ENCODE measurements at places on chromosomes 7 and 10. TPM values are rescaled to one million over a fixed set of nuclear protein-coding genes. Genes with fewer than 3 reads are reported as not detected.

- DNase-seq = peak; percentile 48
- peaks cover 8% of the 10 kb centered on the region for H3K36me3 ChIP-seq
- H3K27ac ChIP-seq = no peak overlapping the region
- H3K4me1 ChIP-seq = peaks cover 28% of the 10 kb centered on the region
- H3K27me3 ChIP-seq = no peaks in the 10 kb centered on the region
Measured at GRCh38 chr10:102335184-102335583, 60.3 kb upstream of the NFKB2 start.

GRCh38 chr7:7099584-7100014, 82.7 kb upstream of the C1GALT1 start:
- no peak overlapping the region for H3K4me3 ChIP-seq
- peaks cover 26% of the 10 kb centered on the region for H3K4me1 ChIP-seq
- DNase-seq = peak; percentile 59
- H3K27ac ChIP-seq = no peak overlapping the region

- DNase-seq = no peak
- H3K27ac ChIP-seq = no peak overlapping the region
- H3K36me3 ChIP-seq = no peaks in the 10 kb centered on the region
- H3K4me3 ChIP-seq = no peak overlapping the region
- H3K4me1 ChIP-seq = no peaks in the 10 kb centered on the region
Measured at GRCh38 chr10:55641601-55642000, 719.5 kb downstream of the ZWINT start.

DNA sequence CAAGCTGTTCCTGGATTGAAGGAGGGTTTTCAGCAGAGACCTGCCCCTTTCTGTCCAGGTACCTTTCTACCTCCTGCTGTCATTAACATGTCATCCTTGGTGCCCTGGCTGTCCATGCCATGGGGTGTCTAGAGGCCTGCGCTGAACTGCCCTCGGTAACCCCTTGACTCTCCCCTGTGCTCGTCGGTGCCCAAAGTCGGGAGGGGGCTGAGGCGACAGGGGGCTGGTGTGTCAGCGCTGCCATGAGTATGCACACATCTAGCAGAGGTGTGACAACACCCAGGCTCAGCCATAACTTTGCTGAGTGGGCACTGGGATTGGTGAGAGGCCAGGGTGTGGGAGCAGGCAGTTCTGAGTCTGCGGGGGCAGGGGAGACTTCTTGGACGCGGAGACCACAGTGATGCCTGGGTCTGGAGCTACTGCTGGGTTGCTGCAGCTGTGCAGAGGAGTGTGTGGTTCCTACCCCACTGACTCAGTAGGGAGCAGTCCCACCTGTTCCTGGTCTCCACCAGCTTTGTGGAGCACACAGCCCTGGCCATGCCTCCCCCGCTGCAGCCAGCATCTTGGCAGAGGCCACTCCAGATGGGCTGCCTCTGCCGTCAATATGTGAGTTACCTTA, 376.2 kb upstream of the SEMA3C start:
- no peak for DNase-seq
- H3K27me3 ChIP-seq = no peaks in the 10 kb centered on the region
- H3K4me3 ChIP-seq = no peak overlapping the region
- no peak overlapping the region for H3K27ac ChIP-seq
- H3K4me1 ChIP-seq = no peaks in the 10 kb centered on the region

DNA sequence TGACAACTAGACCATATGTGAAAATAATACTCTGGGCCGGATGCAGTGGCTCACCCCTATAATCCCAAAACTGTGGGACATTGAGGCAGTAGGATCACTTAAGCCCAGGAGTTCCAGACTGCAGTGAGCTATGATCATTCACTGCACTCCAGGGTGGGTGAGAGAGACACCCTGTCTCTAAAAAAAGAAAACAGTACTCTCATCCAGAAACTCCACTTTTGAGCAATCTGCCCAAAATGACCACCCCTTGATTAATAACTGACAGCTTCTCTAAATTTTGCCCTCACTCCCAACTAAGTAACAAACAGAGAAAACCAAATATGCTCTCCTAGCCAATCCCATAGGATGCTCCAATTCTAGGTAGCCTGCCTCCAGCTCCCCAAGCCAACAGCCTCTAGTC, 62.5 kb upstream of the AKR1E2 start:
- no peaks in the 10 kb centered on the region for H3K27me3 ChIP-seq
- DNase-seq = no peak
- no peak overlapping the region for H3K27ac ChIP-seq

DNA sequence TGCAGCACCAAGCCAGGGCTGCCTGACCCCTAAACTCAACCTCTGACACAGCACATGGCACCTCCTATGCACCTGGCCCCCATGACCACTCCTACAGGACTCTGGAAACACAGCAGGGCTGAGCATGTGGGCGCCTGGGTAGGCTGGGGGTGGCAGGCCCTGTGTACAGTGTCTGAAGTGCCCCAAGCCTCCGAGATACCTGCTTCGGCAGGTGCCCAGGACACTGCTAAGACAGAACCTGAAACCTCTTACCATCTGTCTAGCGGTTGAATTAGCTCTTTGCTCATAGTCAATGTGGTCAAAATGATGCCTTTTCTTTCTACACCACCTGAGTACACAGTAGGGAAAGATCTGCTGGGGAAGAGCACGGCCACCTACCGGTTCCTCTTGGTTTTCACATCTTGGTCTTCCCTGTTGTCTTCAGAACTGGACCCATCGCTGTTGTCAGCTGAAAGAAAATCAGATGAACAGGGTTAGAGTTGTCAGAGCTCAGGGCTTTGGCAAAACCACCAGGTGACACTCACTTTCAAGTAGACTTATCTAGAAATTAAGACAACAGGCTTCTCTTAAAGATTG, 177.4 kb downstream of the TCERG1L start:
- no peak overlapping the region for H3K4me3 ChIP-seq
- H3K27ac ChIP-seq = no peak overlapping the region
- peaks cover 10% of the 10 kb centered on the region for H3K4me1 ChIP-seq
- H3K27me3 ChIP-seq = peaks cover 6% of the 10 kb centered on the region
- DNase-seq = no peak
- no peaks in the 10 kb centered on the region for H3K36me3 ChIP-seq

DNA sequence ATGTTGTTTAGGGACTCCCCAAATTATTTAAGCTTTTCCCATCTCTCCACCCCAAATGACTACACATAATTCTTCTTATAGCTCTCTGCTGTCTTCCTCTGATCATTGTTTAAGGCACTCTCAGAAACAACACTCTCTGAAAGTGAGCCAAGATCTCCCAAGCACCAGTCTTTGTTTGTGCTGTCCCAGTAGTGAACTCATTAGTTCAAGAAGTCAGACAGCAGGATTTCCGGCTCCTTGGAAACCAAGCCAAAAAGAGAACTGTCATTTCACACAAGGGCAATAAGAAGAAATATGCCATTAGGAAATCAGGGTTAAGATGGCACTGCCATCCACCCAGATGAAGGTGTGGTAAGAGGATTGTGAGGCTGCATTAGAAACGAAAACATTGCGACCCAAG, 83.1 kb downstream of the FZD1 start:
- no peak overlapping the region for H3K4me3 ChIP-seq
- peaks cover 49% of the 10 kb centered on the region for H3K4me1 ChIP-seq
- no peaks in the 10 kb centered on the region for H3K27me3 ChIP-seq
- no peak overlapping the region for H3K27ac ChIP-seq

DNA sequence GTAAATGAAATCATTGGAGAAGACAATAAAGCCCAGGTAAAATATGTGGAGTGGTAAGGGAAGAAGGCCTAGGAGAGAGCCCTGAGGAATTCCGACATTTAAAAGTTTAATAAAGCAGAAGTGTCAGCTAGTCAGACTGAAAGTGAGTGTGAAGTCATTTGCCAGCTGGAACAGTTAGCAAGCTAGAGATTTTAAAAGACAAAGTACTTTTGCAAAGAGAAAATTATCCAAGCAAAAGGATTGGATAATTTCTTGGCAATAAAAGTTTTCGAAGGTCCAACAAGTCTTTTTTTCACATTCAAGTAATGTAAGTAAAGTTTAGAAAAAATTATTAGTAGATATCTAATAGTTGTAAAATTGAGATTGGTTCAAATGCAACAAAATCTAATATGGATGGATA, 27.1 kb upstream of the SEMA3C start:
- no peaks in the 10 kb centered on the region for H3K27me3 ChIP-seq
- H3K4me3 ChIP-seq = no peak overlapping the region
- no peaks in the 10 kb centered on the region for H3K36me3 ChIP-seq
- DNase-seq = no peak

- no peak for DNase-seq
- H3K27me3 ChIP-seq = peaks cover 28% of the 10 kb centered on the region
- no peaks in the 10 kb centered on the region for H3K4me1 ChIP-seq
- H3K36me3 ChIP-seq = no peaks in the 10 kb centered on the region
- H3K27ac ChIP-seq = no peak overlapping the region
- H3K4me3 ChIP-seq = no peak overlapping the region
Measured at GRCh38 chr10:132881186-132881920, 61.0 kb downstream of the CFAP46 start.

GRCh38 chr10:17033529-17034260, 95.9 kb downstream of the CUBN start:
- DNase-seq = no peak
- no peak overlapping the region for H3K27ac ChIP-seq
- H3K36me3 ChIP-seq = no peaks in the 10 kb centered on the region

DNA sequence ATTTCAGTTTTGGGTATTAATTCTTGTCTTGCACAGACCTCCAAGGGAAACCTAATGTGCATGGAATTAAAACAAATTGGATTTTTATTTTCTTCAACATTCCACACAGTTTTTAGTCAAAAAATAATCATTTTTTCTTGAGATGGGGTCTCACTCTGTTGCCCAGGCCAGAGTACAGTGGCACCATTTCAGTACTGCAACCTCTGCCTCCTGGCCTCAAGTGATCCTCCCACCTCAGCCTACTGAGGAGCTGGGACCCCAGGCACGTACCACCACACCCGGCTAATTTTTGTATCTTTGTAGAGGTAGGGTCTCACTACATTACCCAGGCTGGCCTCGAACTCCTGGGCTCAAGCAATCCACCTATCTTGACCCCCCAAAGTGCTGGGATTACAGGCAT, 4.9 kb downstream of the BAIAP2L1 start:
- DNase-seq = no peak
- H3K4me3 ChIP-seq = no peak overlapping the region
- H3K4me1 ChIP-seq = no peaks in the 10 kb centered on the region
- no peak overlapping the region for H3K27ac ChIP-seq
- H3K36me3 ChIP-seq = no peaks in the 10 kb centered on the region

Gene SPDYE2
- not detected for total RNA-seq

Gene TRPV5
- not detected for total RNA-seq

Gene NEURL1
- 0.95 TPM for total RNA-seq
